ENCODE measurements at places on chromosomes 1 and 21.
A peak's percentile ranks its signal among the peaks of the same experiment; 100 is the strongest.

- DNase-seq = no peak
These were observed 138.0 kb downstream of the PROX1 start for GRCh38 chr1:214125819-214126218.

DNA sequence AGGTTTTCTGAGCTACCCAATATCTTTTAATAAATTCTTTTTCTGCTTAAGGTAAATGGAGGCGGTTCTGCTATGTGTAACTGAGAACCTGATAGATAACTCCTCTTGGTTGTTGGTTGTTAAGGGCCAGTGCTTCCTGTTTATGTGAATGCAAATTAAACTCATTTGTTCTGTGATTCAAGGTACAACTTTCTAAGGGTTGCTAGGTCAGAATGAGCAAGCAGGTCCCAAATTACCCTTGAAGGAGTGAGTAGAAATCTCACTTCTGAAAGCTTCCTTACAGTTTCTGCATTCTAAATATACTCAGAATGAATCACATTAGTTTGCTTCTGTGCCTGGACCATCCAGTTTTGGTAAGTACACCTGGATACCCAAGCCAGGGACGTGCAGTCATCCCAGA is 15.5 kb upstream of the FAM78B start:
- DNase-seq = no peak

GRCh38 chr1:68950036-68950435 is 453.2 kb upstream of the DEPDC1 start:
- DNase-seq = no peak

- DNase-seq = peak; percentile 53
These were observed 93.9 kb downstream of the ADCY10 start for GRCh38 chr1:167819849-167820683.

DNA sequence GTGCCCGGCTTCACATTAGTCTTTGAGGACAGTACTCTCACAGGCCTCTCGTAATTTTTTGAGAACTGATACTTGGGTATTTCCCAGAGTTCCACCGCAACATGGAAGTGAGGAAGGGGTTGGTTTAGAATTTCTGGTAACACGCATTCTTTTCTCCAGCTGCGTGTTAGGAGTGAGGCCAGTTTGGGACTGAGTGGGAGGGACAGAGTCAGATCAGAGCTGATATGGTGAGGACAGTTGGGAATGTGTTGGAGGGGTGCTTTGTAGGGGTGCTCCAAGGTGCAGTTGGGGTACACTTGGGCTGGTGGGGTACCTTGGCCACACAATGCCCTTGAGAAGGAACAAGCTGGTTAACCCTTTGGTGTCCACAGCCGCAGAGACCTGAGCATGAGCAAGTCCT is 6.7 kb downstream of the FBXO6 start:
- no peak for DNase-seq

- DNase-seq = no peak
These were observed 144.2 kb upstream of the POGK start for GRCh38 chr1:166695115-166695514.

DNA sequence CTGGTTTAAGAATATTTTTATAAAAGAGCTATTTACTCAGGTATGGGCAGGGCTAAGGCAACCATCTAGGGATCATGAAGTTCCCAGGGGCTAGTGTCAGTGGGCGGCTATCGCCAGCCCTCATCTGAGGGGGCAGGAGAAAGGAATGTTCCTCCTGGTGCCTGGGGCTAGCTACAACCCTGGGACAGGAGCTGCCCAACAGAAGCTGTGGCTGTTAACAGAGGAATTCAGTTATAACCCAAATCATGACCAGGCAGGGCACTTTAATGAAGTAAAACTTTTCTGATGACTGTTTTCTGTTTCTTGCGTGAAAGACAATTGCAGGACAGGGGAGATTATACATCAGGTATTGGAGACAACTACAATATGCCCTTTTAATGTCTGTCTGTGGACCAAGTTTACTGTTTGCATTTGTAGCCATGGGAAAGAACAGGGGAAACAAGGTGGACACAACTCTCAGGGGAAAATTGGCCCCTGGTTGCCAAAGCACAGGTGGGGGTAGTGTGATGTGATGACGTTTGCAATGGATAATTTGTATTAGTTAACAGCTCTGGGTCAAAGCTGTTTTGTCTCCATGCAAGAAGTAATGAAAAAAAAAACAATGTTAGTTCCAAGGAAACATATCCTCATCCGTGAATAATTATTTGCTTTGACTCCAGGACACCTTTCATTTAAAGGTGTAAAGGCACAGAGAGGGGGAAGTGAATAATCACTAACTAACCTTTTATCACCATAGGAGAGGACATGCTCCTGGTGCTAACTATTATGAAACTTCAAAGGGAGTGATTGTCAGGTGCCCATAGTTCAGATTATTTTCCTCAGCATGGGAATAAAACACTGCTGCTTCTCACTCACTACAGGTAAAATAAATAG is 105.2 kb downstream of the TSEN15 start:
- no peak for DNase-seq

GRCh38 chr1:243343970-243344937 is 88.4 kb downstream of the SDCCAG8 start:
- DNase-seq = peak; percentile 50

GRCh38 chr1:37480581-37481288 is 6.4 kb downstream of the ZC3H12A start:
- DNase-seq = no peak

DNA sequence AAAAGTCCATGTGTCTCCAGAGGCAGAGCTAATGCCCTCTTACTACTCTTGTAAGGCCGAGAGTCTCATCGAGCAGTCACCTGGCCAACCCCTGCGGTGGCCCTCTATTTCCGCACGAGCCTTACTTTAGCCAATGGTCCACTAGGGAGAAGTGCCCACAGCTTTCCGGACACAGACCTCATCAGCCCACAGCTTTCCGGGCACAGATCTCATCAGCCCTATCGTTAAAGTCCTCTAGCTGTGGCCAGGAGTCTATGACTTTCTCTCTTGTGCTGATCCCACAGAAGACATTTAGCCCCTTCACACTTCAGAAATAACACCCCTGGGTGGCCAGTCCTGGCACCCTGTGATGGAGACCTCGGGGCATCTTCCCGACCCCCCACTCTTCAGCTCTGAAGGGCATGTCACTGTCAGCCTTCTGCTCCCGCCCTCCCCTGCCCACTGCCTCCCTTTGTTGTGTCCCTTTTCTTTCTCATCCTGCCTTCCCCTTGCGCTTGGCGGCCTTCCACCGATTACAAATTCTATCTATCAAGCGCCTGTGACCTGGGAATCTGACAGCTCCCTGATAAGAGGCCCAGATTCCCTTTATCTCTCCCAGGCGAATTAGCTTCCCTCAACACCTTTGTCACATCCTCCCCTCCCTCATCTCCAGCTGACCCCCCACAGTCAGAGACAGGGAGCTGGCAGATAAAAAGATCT is 161.0 kb downstream of the PLXNA2 start:
- no peak for DNase-seq

All from KBM-7 (cell line).